Naive thymus-derived CD8-positive, alpha-beta T cell (primary cell): ENCODE measurements at places on chromosomes 13 and 19.

DNA sequence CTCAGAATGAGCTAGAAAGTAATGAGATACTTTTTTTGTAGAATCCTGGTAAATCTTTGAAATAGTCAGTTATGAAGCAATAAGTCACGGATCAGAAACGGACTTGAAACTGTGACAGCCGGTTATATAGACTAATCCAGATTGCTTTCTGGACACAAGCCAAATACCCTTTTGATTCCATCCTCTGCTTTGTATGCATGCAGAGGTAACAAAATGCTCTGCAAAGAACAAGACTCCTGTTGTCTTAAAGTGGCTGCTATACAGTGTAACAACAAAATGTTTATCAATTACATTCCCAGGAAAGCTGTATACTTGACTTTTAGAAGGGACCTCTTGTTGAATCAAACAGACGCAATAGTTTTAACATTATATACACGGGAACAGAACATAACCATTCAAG, 66.5 kb upstream of the STARD13 start:
- DNase-seq: no peak

- DNase-seq: no peak
Observed at GRCh38 chr13:107157271-107157670, 589.3 kb upstream of the ARGLU1 start.

GRCh38 chr19:10011974-10012373, 1.3 kb upstream of the RDH8 start:
- DNase-seq: no peak

DNA sequence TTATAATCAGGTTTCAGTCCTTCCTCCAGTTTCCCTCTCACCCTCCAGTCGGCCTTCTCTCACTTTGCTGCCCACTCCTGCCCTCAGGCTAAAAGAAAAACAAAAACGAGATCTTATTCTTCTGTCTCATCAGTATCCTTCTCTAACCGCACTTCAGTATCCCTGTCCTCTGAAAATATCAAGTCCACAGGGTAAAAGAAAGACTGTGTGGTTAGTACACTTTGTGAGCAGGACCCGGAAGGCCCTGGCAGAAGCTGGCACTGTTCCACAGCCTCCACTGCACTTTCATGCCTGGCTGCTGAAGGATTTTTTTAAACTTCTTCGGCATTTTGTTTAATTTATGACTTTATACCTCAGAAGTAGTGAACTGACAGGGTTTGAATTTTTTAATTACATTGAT, 51.8 kb downstream of the TM9SF2 start:
- no peak for DNase-seq

DNA sequence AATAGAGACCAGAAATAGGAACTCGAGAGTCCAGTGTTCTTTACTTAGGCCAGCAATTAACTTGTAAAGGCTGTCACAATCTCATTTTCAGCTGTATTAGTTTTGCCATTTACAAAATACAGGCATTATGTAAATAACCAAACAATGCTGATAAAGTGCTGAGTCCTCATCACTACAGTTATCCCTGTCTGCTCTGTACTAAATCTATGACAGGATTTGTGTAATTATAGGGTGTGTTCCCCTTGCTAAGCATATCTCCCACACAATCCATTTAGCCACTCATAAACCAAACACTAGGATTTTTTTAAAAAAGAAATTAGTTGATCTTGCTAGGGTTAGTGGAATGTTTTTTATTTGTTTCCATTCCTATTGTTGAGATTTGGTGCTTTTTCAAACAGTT, 23.2 kb downstream of the PDX1 start:
- DNase-seq: no peak

DNA sequence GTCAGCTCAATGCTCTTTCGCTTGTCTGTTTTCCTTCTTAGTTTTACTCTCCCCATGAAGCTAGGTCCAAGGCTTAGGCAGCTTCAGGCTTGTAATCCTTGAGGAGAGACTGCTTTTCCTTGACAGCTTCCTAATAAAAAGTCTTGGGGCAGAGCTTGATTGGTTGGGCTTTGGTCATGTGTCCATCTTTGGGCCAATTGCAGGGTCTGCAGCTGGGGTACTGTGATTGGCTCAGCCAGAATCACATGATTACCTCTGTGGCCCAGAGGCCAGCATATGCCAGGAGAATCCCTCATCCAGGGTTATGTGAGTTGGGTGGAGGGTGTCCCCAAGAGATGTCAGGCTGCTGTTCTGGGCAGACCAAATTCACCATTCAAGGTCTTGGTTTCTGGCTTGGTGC, 8.1 kb downstream of the KLK1 start:
- DNase-seq: no peak

DNA sequence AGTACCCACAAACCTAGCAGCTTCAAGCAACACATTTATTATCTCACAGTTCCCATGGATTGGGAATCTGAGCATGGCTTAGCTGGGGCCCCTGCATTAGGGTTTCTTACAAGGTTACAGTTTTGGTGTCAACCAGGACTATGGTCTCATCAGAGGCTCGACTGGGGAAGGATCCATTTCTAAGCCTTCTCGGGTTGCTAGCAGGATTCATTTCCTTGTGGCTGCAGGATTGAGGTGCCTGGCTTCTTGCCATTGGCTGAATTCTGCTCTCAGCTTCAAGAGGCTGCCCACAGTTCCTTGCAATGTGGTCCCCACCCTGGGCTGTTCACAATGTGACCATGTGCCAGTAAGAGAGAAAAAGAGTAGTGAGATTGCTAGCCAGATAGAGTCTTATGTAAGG, 26.7 kb downstream of the ZNRF4 start:
- no peak for DNase-seq

- no peak for DNase-seq
Observed at GRCh38 chr19:12364391-12365235, 870 bp downstream of the ZNF442 start.

DNA sequence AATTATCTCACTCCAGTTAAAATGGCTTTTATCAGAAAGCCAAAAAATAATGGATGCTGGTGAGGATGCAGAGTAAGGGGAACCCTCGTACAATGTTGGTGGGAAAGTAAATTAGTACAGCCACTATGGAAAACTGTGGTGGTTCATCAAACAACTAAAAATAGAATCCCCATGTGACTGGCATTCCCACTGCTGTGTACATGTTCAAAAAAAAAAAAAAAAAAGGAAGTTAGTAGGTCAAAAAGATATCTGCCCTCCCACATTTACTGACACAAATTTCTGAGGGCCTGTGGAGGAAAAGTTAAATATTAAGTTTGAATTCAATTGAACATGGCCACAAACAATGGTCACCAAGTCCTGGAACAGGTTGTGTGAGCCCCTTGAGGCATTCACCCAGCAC, 9.8 kb upstream of the ZSCAN5A start:
- DNase-seq: no peak

GRCh38 chr19:7596211-7596937, 711 bp downstream of the CAMSAP3 start:
- DNase-seq: peak; percentile 11

- DNase-seq: peak; percentile 64
Observed at GRCh38 chr19:21568816-21569493, 63.6 kb downstream of the ZNF429 start.

DNA sequence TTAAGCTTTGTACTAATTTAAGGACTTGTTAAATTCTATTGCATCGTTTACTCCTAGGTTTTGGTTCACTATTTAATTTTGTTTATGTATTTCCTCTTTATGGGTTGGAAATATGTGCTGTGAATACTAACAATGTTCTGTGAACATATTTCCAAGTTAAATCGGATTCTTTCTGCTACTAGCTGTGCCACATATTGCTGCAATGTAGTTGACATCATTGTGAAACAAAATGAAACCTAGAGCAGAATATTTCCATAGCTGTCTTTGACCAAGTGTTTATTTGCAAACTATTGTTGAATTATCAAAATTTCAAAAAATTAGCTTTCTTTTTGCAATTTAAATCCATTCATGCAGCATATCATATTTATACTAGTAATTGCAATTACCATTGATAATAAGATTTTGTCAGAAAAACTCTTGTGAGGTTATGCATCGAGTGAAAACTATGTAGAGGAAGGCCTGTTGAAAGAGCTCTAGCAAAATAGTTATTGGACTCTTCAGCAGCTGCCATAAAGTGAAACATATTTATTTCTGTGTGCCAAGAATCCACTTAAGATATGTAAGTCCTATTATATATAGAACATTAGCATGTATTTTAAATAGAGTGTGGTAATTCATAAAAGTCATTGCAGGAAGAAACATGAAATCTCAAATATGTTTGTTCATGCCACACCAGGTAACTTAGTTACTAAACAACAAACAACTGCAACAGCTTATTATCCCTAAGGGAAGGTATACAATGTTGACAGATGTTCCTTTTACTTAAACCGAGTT, 575.1 kb downstream of the SLITRK6 start:
- no peak for DNase-seq

DNA sequence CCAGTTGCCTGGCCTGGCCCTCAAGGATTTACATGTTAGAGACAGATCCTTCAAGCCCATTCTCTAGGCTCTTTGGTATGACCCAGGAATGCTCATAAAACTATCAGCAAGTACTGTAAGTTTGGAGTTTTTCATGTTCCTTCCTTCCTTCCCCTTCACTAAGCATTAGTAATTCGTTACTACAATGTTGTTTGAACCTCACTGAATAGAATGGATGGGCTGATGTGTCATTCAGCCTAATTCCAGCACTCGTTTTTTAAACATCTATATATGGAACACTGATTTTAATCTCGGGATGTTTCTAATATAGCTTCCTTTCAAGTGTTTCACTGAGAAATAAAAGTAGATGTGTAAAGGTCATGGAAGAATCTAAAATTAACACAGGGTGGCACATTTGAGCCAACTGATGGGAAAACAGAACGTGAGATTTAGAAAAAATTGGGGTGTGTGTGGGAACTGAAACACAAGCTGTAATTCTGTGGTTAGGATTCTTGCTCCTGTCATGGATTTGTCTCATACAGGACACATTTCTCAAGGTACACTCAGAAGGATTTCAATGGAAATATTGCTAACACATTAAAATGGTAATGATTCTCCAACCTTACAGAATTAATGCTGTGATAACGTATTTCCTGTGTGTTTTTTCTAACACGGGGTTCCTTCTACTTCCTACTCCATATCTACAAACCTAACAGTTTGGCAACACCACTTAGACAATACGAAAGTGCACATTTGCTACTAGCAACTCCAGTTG, 93.4 kb downstream of the FLT1 start:
- no peak for DNase-seq

DNA sequence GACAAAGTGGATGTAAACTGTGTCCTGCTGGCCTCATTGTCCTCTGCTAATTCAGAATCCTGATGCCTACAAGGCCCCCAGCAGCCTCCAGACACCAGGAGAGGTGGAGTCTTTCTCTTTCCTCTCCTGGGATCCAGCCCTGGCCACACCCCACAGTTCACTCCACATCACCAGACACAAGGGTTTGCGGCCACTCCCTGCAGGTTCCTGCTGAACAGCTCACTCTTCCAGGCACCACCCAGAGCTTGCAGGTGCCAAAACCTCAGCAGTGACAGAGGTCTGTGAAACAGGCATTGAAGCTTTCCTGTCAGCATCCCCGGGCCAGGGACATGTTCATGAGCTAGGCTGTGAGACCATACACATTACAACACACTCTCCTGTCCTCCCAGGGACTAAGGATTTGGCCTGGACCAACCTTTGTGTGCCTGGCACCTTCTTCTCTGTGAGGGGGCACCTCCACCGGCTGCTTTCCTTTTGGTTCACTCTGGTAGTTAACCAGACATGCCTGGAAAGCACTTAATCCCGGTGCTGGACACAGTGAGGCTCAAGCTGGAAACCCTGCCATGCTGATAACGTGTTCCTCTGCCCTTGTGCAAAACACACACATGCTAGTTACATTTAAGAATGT, 11.1 kb upstream of the ATP12A start:
- no peak for DNase-seq

DNA sequence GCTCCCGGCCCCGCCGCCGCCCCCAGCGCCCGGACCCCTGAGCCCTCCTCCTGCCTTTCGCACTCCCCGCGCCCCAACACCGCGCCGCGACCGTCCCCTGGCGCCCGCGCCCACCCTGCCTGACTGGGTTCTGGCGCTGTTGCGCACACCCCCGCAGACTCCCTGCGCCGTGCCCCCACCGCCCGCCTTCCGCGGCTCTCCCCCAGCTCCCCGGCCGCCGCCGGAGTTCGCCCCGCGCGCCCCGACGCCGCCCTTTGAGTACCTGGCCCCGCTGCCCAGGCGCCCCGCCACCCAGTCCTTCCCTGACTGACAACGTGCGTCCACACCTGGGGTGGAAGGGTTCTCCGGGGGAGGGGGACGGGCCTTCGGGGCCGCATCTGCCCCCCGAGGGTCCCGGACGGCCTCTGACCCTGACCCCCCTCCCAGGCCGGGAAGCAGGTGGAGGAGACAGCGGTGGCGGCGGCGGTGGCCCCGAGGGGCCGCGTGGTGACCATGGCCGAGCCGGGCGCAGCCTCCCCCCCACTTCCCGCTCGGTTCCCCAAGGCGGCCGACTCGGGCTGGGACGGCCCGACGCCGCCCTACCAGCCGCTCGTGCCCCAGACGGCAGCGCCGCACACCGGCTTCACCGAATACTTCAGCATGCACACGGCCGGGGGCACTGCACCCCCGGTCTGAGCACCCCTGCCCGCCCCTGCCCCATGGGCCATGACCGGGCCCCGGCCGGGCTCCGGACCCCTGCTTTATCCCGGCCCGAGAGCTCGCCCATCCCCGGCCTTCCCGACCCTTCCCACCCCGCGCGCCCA, 1.4 kb upstream of the MEGF8 start:
- DNase-seq: no peak

DNA sequence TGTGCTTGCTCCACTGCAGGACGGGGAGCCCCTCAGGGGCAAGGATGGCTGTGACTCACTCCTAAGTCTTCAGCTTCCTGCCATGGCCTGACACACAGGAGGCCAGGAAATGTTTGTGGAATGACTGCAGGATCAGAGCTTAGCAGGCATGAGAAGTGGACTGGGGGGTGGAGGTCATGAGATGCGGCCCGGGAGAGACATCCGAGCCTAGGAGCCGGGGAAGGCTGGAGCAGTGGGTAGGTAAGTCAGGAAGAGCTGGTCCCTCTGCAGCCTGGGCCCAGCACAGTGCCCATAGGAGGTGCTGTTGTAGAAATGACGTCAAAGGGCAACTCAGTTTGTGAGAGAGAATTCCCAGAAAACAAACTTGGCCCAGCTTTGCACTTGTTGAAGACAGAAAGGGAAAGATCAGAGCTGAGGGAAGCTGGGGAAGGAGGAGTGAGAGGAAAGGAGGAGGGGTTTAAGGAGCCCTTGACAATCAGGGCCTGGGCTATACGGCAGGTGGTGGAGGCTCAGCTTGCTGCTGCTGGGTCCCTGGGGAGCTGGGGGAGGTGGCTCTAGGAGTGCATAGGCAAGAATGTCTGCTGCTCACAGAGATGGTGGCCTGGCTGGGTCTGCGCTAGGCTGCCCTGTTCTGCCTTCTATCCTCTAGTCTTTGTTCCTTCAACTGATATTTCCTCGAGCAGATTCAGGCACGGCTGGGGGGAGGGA, 18.5 kb downstream of the POU2F2 start:
- no peak for DNase-seq

DNA sequence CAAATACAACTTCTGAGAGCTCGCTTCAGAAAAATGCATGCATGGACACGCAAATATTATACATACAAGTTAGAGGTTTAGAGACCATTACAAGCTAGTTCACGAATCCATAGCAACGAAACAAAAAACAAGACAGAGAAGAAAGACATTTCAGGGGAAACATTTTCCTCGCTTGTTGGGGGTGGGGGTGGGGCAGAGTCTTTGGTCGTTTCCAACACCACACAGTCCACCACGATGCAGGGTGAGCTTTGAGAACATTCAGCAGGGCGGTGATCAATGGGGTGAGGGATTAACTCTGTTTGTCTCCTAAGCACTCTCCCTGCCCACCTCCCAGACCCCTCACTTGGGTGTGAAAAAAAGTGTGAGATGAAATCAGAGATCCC, 651 bp downstream of the OXGR1 start:
- no peak for DNase-seq
